Activated CD8-positive, alpha-beta memory T cell treated with anti-CD3 and anti-CD28 coated beads, Interleukin-2, amount 10 ng/mL, durations not matched to agents 7 days and 5 days (primary cell): ENCODE measurements at places on chromosomes 6 and 20. TPM values are rescaled to one million over a fixed set of nuclear protein-coding genes. Genes with fewer than 3 reads are reported as not detected.

Gene PRRC2A
- total RNA-seq = 286 TPM

Gene MEP1A
- not detected for total RNA-seq

Gene PROKR2
- not detected for total RNA-seq

Gene GLP1R
- not detected for total RNA-seq

Gene TSPYL1
- 39.5 TPM for total RNA-seq

Gene SNAP25
- 1.6 TPM for total RNA-seq

Gene SUPT3H
- total RNA-seq = 11.7 TPM

Gene COL11A2
- total RNA-seq = 0.79 TPM

Gene RHAG
- not detected for total RNA-seq

Gene CST4
- total RNA-seq = not detected

- H3K27ac ChIP-seq = no peak overlapping the region
- no peaks in the 10 kb centered on the region for H3K4me1 ChIP-seq
- DNase-seq = no peak
- H3K4me3 ChIP-seq = no peak overlapping the region
Observed at GRCh38 chr6:165697171-165697570, 34.1 kb upstream of the PDE10A start.

DNA sequence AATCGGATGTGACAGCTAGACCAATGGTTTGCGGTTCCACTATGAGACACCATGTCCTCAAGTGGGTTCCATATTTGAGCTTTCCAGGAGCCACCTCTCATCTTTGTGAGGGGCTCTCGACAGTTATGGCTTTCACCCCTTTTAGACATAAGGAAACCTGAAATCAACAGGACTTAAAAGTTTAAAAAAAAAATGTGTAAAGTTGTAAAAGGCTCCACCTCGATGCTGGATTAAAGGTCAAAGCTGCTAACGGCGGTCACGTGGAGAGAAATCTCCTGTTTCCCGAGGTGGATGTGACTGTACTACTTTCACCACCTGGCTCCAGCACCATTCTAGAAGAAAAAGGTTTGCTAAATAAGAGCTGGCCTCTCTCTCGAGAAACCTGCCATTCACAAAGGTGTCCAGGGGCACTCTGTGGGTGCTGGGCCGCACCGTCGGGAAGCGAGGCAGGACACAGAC is 542 bp downstream of the ATP5F1E start:
- peak; percentile 67 for DNase-seq
- peak overlapping the region; percentile 95 for H3K27ac ChIP-seq
- H3K4me3 ChIP-seq = peak overlapping the region; percentile 90
- H3K4me1 ChIP-seq = peaks cover 71% of the 10 kb centered on the region
- no peaks in the 10 kb centered on the region for H3K27me3 ChIP-seq
- H3K36me3 ChIP-seq = peaks cover 60% of the 10 kb centered on the region

- no peak overlapping the region for H3K27ac ChIP-seq
- H3K4me1 ChIP-seq = no peaks in the 10 kb centered on the region
- no peak overlapping the region for H3K4me3 ChIP-seq
- H3K36me3 ChIP-seq = no peaks in the 10 kb centered on the region
Observed at GRCh38 chr6:119830494-119831295, 481.1 kb upstream of the MAN1A1 start.

DNA sequence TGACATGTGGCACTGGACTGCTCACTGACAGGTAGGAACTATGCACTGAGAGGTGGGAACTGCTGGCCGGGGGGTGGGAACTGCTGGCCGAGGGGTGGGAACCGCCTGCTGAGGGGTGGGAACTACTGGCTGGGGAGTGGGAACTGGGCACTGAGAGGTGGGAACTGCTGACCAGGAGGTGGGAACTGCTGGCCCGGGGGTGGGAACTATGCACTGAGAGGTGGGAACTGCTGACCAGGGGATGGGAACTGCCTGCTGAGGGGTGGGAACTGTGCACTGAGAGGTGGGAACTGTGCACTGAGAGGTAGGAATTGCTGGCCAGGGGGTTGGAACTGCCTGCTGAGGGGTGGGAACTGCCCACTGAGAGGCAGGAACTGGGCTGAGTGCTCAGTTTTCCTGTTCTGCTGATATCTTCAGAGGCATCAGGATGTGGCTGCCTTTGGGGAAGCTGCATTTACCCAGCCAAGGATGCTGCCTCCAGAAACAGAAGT is 90.2 kb downstream of the THBS2 start:
- H3K36me3 ChIP-seq = no peaks in the 10 kb centered on the region
- DNase-seq = peak; percentile 8
- no peak overlapping the region for H3K4me3 ChIP-seq

DNA sequence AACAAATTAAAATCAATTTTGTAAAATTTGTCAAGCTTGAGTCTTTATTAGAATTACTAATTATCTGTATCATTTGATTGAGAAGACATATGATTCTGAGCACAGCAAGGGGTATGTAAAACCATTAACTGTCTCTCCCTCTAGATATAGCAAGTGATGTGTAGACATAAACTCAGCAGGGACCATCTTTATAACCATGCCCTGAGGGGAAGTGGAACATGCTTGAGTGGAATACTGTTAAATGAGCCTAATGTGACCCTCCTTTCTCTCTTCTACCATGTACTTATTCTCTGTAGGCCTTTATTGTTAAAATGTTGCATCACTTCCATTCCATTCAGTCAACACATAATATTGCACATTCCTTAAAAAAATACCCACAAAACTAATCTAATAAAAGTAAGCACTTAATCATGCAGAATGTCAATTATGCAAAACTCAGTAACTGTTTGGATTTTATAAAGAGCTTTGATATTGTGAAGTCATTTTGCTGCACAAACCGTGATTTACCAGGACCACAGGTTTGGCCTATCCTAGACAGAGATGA is 896.6 kb upstream of the MANEA start:
- no peaks in the 10 kb centered on the region for H3K36me3 ChIP-seq
- DNase-seq = no peak
- no peak overlapping the region for H3K27ac ChIP-seq
- no peak overlapping the region for H3K4me3 ChIP-seq
- H3K4me1 ChIP-seq = no peaks in the 10 kb centered on the region
- H3K27me3 ChIP-seq = no peaks in the 10 kb centered on the region

- H3K4me1 ChIP-seq = peaks cover 12% of the 10 kb centered on the region
- H3K4me3 ChIP-seq = no peak overlapping the region
- H3K36me3 ChIP-seq = no peaks in the 10 kb centered on the region
- H3K27me3 ChIP-seq = peaks cover 22% of the 10 kb centered on the region
- no peak for DNase-seq
Observed at GRCh38 chr20:19812056-19812455, 54.0 kb downstream of the RIN2 start.

- H3K36me3 ChIP-seq = no peaks in the 10 kb centered on the region
- no peaks in the 10 kb centered on the region for H3K4me1 ChIP-seq
- no peaks in the 10 kb centered on the region for H3K27me3 ChIP-seq
- H3K27ac ChIP-seq = no peak overlapping the region
Observed at GRCh38 chr20:61840779-61841455, 224.8 kb downstream of the TAF4 start.

- no peaks in the 10 kb centered on the region for H3K36me3 ChIP-seq
- H3K27ac ChIP-seq = no peak overlapping the region
- H3K4me3 ChIP-seq = no peak overlapping the region
- peaks cover 53% of the 10 kb centered on the region for H3K27me3 ChIP-seq
Observed at GRCh38 chr20:39112178-39112743, 150.1 kb downstream of the DHX35 start.

- H3K4me3 ChIP-seq = no peak overlapping the region
- no peak for DNase-seq
- no peaks in the 10 kb centered on the region for H3K36me3 ChIP-seq
- no peak overlapping the region for H3K27ac ChIP-seq
Observed at GRCh38 chr20:44776980-44777379, 31.3 kb downstream of the KCNK15 start.

- no peaks in the 10 kb centered on the region for H3K27me3 ChIP-seq
- H3K4me1 ChIP-seq = peaks cover 43% of the 10 kb centered on the region
- no peak overlapping the region for H3K27ac ChIP-seq
- no peaks in the 10 kb centered on the region for H3K36me3 ChIP-seq
Observed at GRCh38 chr20:10505827-10506226, 70.7 kb downstream of the SLX4IP start.

DNA sequence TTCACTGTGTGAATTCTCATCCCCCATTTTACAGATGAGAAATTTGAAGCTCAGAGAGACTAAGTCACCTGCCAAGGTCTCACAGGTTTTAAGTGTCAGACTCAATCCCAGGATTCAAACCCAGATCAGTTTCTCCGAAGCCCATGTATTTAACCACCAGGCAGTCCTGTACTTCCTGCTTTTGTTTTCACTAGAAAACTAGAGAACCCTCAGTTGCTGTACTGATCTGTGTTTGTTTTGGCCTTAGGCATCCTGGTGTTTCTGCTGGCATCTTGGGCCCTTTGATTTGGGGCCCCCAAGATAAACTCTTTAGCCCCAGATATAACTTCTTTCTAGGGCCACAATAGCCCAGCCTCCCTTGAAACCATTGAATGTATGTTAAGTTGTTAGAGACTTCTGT is 36.5 kb downstream of the PPP1R16B start:
- DNase-seq = no peak
- H3K4me1 ChIP-seq = peaks cover 82% of the 10 kb centered on the region
- peak overlapping the region; percentile 77 for H3K27ac ChIP-seq

GRCh38 chr20:21225215-21225947 is 77.8 kb upstream of the XRN2 start:
- no peaks in the 10 kb centered on the region for H3K27me3 ChIP-seq
- no peak overlapping the region for H3K27ac ChIP-seq
- no peak overlapping the region for H3K4me3 ChIP-seq
- no peak for DNase-seq
